Stimulated activated naive B cell treated with anti-CD40 and anti-IgM and Interleukin-4, amounts not matched to agents 10 μg/mL and 1 μg/mL and 100 μg/mL, for 72 hours (primary cell): ENCODE measurements at places on chromosomes 5 and 9.

- no peak for DNase-seq
These were observed 227.2 kb upstream of the TMEM161B start for GRCh38 chr5:88495810-88496209.

GRCh38 chr5:81191726-81192372 lies 41.3 kb upstream of the CKMT2 start:
- DNase-seq = no peak

GRCh38 chr5:68618501-68618900 lies 402.9 kb downstream of the PIK3R1 start:
- no peak for DNase-seq

GRCh38 chr5:95816341-95816740 lies 6.2 kb downstream of the GLRX start:
- DNase-seq = no peak

DNA sequence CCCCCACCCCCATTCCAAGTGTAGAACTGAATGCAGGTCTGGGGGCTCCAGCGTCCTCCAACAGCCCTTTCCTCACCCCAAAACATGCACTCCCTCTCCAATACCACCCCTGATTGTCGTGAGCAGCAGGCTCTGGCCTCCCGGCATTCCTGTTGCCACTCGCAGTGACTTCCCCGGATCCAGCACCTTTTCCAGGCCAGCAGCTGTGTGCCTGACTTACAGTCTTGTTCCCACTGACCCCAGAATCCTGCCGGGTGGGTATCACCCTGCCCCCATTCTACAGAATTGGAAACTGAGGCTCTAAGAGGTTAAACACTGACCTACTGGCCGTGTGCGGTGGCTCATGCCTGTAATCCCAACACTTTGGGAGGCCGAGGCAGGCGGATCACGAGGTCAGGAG lies 127.2 kb downstream of the OLFM1 start:
- DNase-seq = no peak

DNA sequence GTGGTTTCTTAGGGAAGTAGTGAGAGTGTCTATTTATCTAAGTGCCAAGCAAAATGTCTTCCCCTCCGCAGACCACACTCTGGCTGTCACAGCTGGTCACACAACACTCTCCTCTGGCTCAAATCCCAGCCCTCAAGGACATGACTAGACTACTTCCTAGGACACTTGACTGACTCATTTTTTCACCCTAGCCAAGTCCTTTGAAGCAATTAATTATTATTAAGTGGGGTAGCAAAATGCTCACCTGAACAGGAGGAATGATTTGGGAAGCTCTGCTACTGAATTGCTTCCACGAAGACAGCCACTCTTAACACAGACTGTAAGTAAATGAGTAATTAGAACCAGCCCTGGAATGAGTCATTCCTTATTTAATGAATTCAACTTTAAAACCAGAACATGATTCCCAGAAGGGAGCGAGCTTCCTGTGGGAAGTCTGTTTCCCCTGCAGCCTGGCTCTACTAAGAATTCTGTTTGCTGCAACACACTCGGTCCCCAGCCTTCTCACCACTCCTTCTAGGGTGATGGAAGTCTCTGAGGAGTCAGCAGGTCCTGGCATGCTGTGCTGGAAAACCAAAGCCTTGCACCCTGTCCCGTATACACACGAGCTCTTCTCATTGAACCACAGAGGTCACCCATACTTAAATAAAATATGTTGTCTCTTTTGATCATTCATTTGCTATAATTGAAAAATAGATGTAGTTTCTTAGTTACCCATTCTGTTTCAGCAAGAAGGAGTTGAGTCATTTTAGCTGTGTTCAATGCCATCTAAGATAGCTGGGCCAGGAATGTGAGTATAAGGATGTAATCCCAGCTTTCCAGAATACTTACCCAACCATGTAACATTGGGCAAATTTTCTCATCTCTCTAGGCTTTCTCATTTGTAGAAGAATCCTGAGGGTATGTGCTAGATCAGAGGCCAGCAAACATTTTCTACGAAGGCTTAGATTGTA lies 218.6 kb upstream of the RASEF start:
- DNase-seq = no peak

GRCh38 chr5:133425764-133426163 lies 186.6 kb downstream of the FSTL4 start:
- DNase-seq = no peak

DNA sequence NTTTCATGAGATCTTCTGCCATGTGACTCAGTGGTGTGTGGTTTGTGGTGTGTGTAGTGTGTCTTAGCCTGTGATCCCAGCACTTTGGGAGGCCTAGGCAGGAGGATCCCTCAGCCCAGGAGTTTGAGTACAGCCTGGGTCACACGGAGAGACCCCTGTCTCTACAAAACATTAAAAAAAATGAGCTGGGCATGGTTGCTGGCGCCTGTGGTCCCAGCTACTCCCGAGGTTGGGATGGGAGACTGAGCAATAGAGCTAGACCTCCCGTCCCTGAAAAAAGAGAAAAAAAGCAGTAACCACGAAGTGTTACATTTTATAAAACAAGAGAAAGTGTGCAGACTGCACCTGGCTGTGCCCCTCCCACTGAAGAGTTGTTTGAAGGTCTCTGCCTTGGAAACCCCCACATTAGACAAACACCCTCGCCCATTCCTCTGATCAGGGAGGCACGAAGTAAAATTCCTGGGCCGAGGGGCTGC lies 21.2 kb upstream of the RNU6ATAC start:
- DNase-seq = no peak

- DNase-seq = no peak
These were observed 36.2 kb downstream of the SPOCK1 start for GRCh38 chr5:137462816-137463520.

DNA sequence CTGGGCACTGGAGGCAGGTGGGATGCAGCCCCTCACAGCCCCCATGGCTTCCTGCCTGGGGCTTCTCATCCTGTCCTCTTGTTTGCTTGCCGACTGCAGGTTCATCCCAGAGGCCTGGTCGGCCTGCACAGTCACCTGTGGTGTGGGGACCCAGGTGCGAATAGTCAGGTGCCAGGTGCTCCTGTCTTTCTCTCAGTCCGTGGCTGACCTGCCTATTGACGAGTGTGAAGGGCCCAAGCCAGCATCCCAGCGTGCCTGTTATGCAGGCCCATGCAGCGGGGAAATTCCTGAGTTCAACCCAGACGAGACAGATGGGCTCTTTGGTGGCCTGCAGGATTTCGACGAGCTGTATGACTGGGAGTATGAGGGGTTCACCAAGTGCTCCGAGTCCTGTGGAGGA lies 232.7 kb downstream of the ADAMTSL1 start:
- DNase-seq = no peak

DNA sequence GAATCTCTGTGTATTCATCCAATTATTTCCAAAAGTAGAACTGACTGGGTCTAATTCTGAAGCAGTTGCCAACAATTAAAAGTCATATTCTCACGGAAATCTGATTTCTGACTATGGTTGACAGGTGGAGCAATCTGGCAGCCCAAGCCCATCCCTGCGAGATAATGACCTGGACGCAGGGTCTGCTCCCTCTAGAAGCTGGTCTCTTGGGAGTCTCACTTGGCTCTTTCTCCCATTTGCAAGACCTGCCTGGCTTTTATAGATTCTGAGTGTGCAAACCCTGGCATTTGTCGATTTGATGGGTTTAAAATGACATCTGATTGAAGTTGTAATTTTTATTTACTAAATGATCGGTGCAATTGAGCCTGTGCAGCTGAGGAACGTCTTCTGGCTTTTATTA lies 49.4 kb upstream of the NEURL1B start:
- DNase-seq = no peak

DNA sequence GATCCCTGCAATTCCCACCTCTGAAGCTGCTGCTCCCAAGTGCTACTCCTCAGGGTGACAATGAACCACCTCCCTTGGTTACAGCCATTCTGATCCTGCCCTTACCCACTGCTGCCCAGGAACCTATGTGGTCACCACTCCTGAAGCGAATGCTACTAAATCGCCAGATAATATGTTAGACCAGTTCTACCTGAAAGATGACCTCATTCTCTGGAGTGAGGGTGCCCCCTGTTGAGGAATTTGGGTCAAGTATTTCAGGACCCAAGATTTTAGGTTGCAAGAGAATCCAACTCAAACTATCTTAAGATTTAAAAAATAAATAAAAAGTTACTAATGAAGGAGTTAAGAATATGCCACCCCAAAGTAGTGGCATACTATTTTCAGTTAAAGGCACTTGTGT lies 5.8 kb upstream of the SNAPC3 start:
- DNase-seq = no peak

- no peak for DNase-seq
These were observed 44.2 kb upstream of the SPIN1 start for GRCh38 chr9:88344013-88344412.

GRCh38 chr5:156824800-156825199 lies 25.3 kb upstream of the PPP1R2B start:
- no peak for DNase-seq

DNA sequence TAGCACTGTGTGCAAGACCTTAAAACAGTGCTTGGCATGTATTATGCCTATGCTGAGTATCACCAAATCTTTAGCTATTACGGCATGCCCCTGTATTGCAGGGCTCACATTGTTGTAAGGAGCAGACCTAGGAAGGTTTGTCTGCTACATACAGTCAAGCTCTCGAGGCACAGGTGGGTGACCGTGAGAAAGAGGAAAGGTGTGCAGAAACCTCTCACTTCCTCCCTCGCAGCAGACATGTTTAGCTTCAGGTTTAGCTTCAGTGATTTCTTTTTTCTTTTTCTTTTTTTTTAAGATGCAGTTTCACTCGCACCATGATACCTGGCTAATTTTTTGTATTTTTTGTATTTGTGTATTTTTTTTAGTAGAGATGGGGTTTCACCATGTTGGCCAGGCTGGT lies 275.8 kb upstream of the RIOK2 start:
- no peak for DNase-seq

DNA sequence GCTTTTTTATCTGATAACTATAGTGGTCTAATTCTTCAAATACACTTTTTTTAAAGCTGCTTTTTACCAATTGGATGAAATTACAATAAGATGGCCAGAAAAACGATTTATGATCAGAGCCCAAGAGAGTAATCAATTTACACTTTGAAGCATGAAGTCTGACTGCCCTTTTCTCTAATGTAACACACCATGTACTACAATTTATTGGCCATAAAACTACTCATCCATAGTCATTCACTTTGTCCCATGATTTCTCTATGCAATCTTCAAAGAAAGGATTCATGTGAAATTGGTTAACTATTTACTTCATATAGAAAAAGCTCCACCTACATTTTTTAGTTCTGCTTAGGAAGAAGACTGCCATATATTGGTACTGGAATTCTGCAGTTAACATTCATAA lies 73.6 kb upstream of the CAST start:
- DNase-seq = no peak

GRCh38 chr5:466661-467310 lies 23.8 kb downstream of the EXOC3 start:
- no peak for DNase-seq

DNA sequence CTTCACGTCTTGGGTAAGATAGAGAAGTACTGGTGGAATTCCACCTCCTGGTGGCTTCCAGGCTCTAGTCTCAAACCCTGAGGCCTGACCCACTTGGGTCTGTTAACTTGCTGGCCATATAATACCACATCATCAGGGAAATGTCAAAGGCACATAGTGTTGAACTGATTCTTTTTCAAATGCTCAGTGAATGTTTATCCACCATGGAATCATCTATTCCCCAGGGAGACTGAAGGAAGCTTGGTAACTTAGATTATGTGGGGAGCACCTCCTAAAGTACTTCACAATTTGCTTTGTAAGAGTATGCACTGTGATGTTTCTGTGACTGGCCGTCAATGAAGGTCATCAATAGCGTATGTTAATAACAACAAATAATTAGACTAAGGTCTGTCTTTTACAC lies 16.1 kb downstream of the MACROH2A1 start:
- no peak for DNase-seq

- no peak for DNase-seq
These were observed 592.0 kb upstream of the WWC1 start for GRCh38 chr5:167699432-167699831.

DNA sequence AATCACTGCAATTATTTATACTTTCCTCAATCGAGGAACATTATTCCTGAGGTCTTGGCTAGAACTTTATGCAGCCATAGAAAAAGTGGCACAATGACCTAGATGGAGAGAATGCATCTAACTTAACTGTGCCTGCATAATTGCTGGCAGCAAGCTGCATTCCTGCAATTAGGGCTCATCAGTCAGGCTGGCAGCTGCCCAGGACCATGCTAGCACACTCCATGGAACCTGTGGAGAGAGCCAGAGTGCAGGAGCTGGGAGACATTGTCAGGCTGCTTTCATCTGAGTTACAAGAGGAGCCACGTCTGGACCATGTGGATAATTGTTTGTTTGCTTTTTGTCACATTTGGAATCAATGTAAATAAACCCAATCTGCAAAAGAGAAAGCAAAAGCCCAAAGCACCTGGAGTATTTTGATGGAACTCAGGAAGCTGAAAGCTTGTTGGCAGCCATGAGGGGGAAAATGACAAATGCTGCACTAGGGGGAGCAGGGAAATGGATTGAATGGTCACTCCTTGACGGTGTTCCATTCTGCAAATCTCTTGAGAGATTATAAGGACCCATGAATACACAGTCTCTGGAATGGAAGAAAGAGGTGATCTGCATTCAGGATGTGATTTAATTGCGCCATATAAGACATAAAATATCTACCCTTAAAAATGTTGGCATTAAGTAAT lies 839.9 kb downstream of the MAT2B start:
- DNase-seq = no peak

GRCh38 chr5:64214132-64214531 lies 48.5 kb downstream of the RNF180 start:
- no peak for DNase-seq

GRCh38 chr9:117485176-117485575 lies 70.3 kb upstream of the ASTN2 start:
- DNase-seq = no peak

- DNase-seq = no peak
These were observed 267.5 kb downstream of the SLF1 start for GRCh38 chr5:94885931-94886330.

GRCh38 chr5:135128361-135128760 lies 94.3 kb upstream of the PITX1 start:
- DNase-seq = no peak

- DNase-seq = no peak
These were observed 10.2 kb downstream of the TNFAIP8 start for GRCh38 chr5:119365847-119366539.

GRCh38 chr5:66518052-66518451 lies 78.1 kb upstream of the MAST4 start:
- no peak for DNase-seq

DNA sequence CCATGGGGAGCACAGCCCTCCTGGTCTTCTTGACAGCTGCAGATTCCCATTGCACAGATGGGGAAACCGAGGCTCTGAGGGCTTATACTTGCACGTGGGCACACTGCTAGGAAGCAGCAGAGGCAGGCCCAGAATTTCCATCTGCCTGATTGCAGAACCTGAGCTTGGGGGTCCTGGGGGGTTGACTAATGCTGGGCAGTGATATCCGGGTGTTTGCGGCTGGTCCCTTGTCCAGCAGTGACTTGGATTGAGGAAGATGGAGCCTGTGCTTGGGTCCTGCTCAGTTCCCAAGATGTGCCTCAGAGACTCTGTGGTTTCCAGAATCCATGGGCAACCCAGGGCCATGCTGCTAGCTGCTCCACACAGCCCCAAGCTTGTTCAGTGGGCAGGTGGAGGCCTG lies 91.2 kb downstream of the PHF2 start:
- no peak for DNase-seq

GRCh38 chr5:159104051-159104651 lies 4.4 kb upstream of the EBF1 start:
- DNase-seq = no peak

GRCh38 chr9:95689669-95690068 lies 172.9 kb upstream of the PTCH1 start:
- DNase-seq = no peak
